ENCODE measurements at places on chromosomes 5 and 9.

DNA sequence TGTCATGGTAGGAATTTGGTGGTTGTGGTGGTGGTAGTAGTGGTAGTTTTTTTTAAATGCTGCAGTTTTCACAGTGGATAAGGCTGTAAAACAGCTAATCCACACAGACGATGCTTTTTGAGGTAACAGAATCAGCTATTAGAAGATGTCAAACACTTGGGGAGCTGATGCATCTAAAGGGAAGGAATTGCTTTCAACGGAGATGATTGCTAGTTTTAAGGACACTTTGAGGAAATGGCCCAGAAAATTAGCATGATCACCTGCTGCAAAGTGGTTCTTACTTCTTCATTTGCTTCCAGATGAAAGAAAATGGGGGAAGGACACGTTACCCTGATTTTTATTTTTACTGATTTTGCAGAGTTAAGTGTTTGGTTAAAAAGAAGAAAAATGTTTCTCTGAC, 178.2 kb upstream of the ATP10B start:
- peaks cover 16% of the 10 kb centered on the region for H3K27me3 ChIP-seq
- no peak overlapping the region for H3K27ac ChIP-seq
- no peaks in the 10 kb centered on the region for H3K36me3 ChIP-seq
- no peak overlapping the region for H3K4me3 ChIP-seq
- H3K4me1 ChIP-seq = no peaks in the 10 kb centered on the region

GRCh38 chr5:103624675-103625074, 62.1 kb upstream of the NUDT12 start:
- H3K27ac ChIP-seq = no peak overlapping the region
- no peaks in the 10 kb centered on the region for H3K36me3 ChIP-seq
- H3K4me1 ChIP-seq = no peaks in the 10 kb centered on the region
- H3K4me3 ChIP-seq = no peak overlapping the region
- no peak for DNase-seq
- H3K27me3 ChIP-seq = no peaks in the 10 kb centered on the region

DNA sequence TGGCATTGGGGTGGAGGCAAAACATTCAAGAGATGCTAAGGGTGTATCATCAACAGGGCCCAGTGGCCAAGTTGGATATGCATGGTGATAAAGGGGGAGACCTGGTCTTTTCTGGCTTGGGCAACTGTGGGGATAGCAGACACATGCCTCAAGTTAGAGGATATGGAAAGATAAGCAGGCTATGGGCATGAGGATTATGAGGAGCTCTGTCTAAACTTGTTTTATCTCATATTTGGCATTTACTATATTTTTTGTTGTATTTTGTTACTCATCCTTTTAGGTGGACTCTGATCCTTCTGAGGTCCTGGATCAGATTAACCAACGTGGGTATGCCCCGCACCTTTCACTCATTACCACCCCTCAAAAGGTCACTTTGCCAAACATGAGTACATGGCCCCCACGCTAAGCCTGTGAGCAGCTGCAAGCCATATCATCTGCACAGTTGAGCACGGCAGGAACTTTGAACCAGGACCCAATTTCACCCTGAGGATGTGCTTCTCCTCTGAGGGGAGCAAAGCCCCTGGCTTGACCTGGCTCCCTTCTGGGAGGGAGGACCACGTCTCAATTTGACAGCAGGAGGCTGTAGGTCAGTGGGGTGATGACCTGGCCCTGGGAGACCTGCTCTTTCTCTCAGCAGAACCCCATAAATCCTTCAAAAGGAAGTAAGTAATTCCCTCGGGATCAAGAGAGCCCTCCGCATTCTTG, 71.1 kb upstream of the CD180 start:
- no peaks in the 10 kb centered on the region for H3K27me3 ChIP-seq
- peaks cover 20% of the 10 kb centered on the region for H3K4me1 ChIP-seq
- no peak overlapping the region for H3K4me3 ChIP-seq
- H3K27ac ChIP-seq = no peak overlapping the region

DNA sequence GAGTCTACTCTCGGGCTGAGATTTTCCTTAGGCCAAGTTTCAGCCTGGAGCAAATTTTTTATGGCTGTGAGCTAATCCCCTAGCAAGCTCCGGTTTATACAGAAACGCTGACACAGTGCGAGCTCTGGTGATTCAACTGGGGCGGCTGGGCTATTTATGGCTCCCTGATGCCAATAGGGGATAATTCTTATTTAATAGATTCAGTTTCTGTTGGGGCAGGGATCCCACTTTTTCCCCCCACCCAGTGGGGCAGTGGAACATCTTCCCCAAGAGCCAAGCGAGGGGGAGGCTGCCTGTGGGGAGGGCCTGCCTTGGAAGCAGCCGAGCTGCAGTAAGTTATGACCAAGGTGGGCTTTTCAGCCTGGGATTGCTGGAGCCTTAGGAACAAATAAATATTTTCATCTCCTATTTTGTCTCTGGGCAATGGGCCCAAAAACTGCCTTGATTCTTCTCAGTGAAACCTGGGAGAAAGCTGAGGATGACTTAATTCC, 129.1 kb downstream of the MACROH2A1 start:
- no peaks in the 10 kb centered on the region for H3K27me3 ChIP-seq
- peaks cover 54% of the 10 kb centered on the region for H3K4me1 ChIP-seq
- no peaks in the 10 kb centered on the region for H3K36me3 ChIP-seq
- no peak for DNase-seq

DNA sequence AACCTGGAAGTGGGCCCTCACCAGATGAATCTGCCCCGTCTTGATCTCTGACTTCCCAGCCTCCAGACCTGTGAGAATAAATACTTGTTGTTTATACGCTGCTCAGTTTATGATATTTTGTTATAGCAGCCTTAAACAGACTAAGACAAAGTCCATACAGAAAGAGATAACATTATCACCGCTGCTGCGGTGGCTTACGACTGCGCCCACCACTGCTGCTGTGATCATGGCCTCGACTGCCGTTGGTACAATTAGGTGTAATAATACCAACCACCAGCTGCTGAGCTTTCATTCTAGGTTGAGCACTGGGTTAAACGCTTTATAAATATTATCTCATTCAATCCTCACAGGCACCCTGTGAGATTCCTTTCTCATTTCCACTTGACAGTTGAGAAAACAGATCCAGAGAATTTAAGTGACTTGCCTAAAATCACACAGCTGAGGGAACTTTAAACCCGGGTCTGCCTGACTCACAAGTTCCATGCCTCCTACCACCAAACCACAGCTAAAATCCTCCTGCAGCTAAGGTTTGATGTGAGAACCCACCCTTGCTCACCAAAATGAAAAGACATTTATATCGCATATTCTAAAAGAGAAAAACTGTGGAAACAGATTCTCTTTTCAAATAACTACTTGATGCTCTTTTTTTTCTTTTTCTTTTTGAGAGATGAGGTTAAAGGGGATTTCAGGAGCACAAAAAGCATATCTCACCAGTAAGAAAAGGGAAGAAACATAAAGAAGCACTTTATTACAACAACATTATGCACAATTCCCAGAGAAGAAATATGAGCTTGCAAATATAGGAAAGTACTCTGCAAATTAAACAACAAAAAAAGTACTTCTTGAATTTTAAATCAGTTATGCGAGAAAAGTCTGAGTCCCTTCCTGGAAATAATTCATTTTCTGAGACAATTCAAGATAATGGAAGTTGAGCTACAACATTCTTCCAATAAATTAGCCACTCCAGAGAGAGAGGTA, 23.9 kb downstream of the GOLM1 start:
- peaks cover 55% of the 10 kb centered on the region for H3K4me1 ChIP-seq
- peak overlapping the region; percentile 16 for H3K27ac ChIP-seq
- H3K27me3 ChIP-seq = no peaks in the 10 kb centered on the region
- peaks cover 12% of the 10 kb centered on the region for H3K36me3 ChIP-seq

DNA sequence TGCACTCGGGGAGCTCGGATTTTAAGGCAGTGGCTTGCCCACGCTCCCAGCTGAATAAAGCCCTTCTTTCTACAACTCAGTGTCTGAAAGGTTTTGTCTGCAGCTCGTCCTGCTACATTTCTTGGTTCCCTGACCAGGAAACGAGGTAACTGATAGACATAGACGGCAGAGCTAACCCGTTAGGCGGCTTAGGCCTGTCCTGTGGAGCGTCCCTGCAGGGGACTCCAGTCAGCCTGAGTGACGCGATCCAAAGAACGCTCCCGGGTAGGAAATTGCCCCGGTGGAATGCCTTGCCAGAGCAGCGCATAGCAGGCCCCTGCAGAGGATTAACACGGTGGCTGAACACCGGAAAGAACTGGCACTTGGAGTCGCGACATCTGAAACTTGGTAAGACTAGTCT, 1.8 kb upstream of the SELENOP start:
- H3K36me3 ChIP-seq = no peaks in the 10 kb centered on the region
- no peak for DNase-seq
- no peaks in the 10 kb centered on the region for H3K27me3 ChIP-seq
- H3K27ac ChIP-seq = peak overlapping the region; percentile 94

GRCh38 chr5:132473668-132474067, 16.9 kb downstream of the IRF1 start:
- peaks cover 28% of the 10 kb centered on the region for H3K4me1 ChIP-seq
- peaks cover 7% of the 10 kb centered on the region for H3K36me3 ChIP-seq
- no peak for DNase-seq
- H3K4me3 ChIP-seq = no peak overlapping the region

DNA sequence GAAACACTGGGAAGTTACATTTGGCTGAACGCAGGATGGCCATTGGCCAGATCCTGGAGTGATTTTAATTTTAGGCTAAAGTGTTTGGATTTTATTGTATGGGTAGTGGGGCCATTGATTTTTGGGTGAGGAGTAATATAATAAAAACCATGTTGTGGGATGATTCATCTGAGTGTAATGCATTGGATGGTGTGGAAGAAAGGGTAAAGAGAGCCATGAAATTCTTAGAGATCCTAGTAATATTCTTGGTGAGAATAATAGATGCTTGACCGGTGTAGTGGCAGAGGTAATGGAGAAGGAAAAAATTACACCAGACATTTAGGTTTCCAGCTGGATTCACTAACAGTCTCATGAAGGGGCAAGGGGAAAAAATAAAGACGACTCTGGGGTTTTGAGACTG, 158.1 kb downstream of the NPR3 start:
- peaks cover 2% of the 10 kb centered on the region for H3K27me3 ChIP-seq
- H3K27ac ChIP-seq = no peak overlapping the region
- H3K4me3 ChIP-seq = no peak overlapping the region
- DNase-seq = no peak

DNA sequence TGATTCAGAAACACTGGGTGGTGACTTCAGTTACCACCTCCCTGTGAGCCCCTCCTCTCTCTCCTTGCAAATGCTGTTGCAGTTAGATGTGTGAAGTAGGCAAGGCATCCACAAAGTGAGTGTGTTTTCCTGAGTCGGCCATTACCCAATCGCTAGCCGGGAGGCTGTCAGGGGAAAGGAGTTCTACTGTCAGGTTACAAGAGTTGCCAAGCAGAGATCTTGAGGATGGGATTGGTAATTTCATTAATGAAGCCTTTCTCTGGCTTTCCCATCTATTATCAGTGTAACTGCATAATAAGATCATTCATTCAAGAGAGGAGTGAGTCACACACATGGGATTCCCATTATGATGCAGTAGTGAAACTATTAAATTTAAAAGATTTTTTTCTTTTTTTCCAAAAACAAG, 106.9 kb downstream of the GLDC start:
- no peak for DNase-seq
- H3K27ac ChIP-seq = no peak overlapping the region
- no peaks in the 10 kb centered on the region for H3K27me3 ChIP-seq
- H3K36me3 ChIP-seq = no peaks in the 10 kb centered on the region

GRCh38 chr5:163604013-163604412, 98.6 kb downstream of the MAT2B start:
- no peaks in the 10 kb centered on the region for H3K36me3 ChIP-seq
- H3K4me1 ChIP-seq = peaks cover 11% of the 10 kb centered on the region
- no peak overlapping the region for H3K4me3 ChIP-seq
- peaks cover 7% of the 10 kb centered on the region for H3K27me3 ChIP-seq
- no peak for DNase-seq
- no peak overlapping the region for H3K27ac ChIP-seq

- H3K4me1 ChIP-seq = peaks cover 5% of the 10 kb centered on the region
- DNase-seq = no peak
- H3K27ac ChIP-seq = no peak overlapping the region
- H3K4me3 ChIP-seq = peak overlapping the region; percentile 10
- peaks cover 91% of the 10 kb centered on the region for H3K27me3 ChIP-seq
Observed at GRCh38 chr9:137161558-137162486, 8.0 kb downstream of the LRRC26 start.

DNA sequence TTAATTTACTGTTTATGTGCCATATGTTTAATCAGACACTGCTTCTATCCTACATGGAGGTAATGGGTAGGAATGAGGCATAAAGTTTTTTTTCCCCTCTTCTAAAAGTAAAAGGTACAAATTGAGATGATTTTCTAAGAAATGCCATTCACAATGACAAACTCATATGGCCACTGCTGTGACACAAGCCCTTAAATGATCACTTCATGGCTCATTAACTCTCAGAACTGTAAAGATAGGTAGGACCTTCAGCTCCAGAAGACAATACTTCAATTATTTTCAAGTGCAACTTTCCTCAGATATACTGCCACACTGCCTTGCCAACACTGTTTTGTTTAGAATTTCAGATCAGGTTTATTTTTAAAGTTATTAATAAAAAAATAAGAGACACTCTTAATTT, 362.9 kb upstream of the ZNF608 start:
- no peaks in the 10 kb centered on the region for H3K36me3 ChIP-seq
- no peak overlapping the region for H3K4me3 ChIP-seq
- H3K27me3 ChIP-seq = no peaks in the 10 kb centered on the region
- no peak overlapping the region for H3K27ac ChIP-seq
- peaks cover 2% of the 10 kb centered on the region for H3K4me1 ChIP-seq

DNA sequence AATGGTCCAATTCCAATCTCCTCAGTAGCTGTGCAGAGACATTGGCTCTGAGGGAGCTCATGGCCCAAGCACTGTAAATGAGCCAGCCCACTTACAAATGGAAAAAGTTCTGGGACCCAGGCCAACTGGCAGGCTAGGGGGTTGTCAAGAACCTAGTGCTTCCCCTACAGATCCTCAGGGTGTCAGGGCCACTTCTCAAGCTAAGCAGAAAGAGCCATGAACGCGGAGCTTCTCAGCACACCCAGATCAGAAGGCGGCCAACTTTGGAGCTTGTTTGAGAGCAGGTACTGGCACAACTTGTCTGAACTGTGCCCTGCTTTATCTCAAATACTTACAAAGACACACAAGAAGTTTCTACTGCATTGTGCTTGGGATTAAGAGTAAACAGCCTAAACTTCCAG, 17.5 kb downstream of the TLE1 start:
- H3K4me1 ChIP-seq = peaks cover 30% of the 10 kb centered on the region
- H3K36me3 ChIP-seq = peaks cover 46% of the 10 kb centered on the region
- no peak for DNase-seq
- H3K4me3 ChIP-seq = no peak overlapping the region

- DNase-seq = no peak
- H3K36me3 ChIP-seq = peaks cover 1% of the 10 kb centered on the region
- peaks cover 20% of the 10 kb centered on the region for H3K4me1 ChIP-seq
Observed at GRCh38 chr5:104539618-104540350, 977.2 kb upstream of the NUDT12 start.

- no peak for DNase-seq
- H3K36me3 ChIP-seq = no peaks in the 10 kb centered on the region
- H3K27ac ChIP-seq = no peak overlapping the region
- peaks cover 7% of the 10 kb centered on the region for H3K27me3 ChIP-seq
- no peaks in the 10 kb centered on the region for H3K4me1 ChIP-seq
- H3K4me3 ChIP-seq = no peak overlapping the region
Observed at GRCh38 chr5:173984218-173984617, 4.8 kb upstream of the C5orf47 start.

- peaks cover 7% of the 10 kb centered on the region for H3K36me3 ChIP-seq
- H3K27me3 ChIP-seq = no peaks in the 10 kb centered on the region
- no peaks in the 10 kb centered on the region for H3K4me1 ChIP-seq
- H3K4me3 ChIP-seq = no peak overlapping the region
- no peak for DNase-seq
Observed at GRCh38 chr5:173065155-173065554, 9.0 kb downstream of the CREBRF start.

- H3K4me3 ChIP-seq = no peak overlapping the region
- H3K27ac ChIP-seq = no peak overlapping the region
- DNase-seq = no peak
Observed at GRCh38 chr9:88685966-88686365, 151.0 kb downstream of the NXNL2 start.

Data from mesothelial cell of epicardium (in vitro differentiated cells).